NCI-H460 (cell line): ENCODE measurements at places on chromosomes 2 and 18. TPM values are rescaled to one million over a fixed set of nuclear protein-coding genes. Genes with fewer than 3 reads are reported as not detected.

GRCh38 chr2:137249463-137250130, 484.3 kb downstream of the THSD7B start:
- no peak for DNase-seq

- peak; percentile 59 for DNase-seq
Measured at GRCh38 chr2:233422050-233422639, 67.9 kb downstream of the DGKD start.

- DNase-seq: no peak
Measured at GRCh38 chr2:148848146-148848545, 26.9 kb upstream of the KIF5C start.

The HOXD1 gene
- total RNA-seq: not detected in 2 replicates

The DSEL gene
- 5.8 and 6.0 TPM in 2 replicates for total RNA-seq

DNA sequence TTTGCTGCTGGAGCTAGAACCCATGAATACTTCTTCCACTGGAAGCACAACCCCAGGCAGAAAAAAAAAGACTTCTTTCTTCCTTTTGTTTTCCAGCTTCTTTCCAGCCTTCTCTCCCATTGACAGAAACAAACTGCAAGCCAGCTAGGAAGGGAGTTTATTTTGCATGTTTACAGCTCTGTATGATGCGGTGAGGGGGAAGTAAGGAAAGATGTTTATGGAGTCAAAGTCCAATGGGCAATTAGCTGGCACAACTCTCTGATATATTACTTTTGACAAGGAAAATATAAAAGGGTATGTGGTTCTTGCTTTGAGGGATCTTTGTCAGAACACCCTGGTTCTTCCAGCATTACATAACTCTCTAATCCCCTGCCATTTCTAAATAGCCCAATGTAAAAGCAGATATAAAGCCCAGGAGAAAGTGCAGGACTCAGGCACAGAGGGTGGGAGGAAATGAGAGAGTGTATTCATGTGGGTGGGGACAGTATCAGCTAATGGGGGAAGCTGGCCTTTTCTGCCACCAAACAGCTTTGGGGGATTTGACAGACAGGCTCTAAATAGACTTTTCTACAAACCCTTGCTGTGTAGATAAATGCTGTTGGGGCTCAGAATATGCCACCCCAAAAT, 9.3 kb upstream of the NMS start:
- DNase-seq: no peak

GRCh38 chr2:162538967-162539366, 195.0 kb downstream of the GCA start:
- no peak for DNase-seq

The GALNT14 gene
- total RNA-seq: 21.8 and 24.5 TPM in 2 replicates

- no peak for DNase-seq
Measured at GRCh38 chr2:10278029-10278762, 24.5 kb upstream of the HPCAL1 start.

DNA sequence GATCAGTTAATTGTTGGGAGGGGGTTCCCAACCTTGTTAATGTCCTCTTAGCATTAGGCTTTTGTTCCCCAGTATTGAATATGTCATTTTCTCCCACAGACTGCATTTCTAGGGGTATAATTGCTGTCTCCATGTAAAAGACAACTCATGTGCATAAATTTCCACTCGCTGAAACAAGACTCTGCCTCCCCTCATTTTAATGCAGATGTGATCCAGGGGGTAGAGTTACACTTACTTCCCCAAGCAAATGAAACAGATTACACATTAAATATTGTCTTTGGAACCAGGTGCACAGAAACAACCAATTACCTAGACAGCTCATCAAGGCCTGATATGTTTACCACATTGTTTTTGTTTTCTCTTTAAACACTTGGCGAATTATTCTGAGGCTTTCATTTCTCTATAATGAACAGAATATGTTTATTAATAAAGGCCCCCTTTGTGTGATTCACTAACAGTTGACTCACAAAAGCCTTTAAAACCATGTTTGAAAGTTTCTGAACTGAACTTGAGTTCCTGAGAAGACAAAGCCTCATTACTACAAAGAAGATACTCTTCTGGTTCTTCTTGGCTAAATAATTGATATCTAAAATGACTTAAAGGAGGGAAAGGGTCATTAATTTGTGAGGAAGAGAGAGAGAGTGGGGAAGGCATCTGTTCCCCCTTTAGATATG, 15.0 kb upstream of the ACVR1 start:
- no peak for DNase-seq

- DNase-seq: no peak
Measured at GRCh38 chr2:170505631-170506275, 209.4 kb upstream of the SP5 start.

DNA sequence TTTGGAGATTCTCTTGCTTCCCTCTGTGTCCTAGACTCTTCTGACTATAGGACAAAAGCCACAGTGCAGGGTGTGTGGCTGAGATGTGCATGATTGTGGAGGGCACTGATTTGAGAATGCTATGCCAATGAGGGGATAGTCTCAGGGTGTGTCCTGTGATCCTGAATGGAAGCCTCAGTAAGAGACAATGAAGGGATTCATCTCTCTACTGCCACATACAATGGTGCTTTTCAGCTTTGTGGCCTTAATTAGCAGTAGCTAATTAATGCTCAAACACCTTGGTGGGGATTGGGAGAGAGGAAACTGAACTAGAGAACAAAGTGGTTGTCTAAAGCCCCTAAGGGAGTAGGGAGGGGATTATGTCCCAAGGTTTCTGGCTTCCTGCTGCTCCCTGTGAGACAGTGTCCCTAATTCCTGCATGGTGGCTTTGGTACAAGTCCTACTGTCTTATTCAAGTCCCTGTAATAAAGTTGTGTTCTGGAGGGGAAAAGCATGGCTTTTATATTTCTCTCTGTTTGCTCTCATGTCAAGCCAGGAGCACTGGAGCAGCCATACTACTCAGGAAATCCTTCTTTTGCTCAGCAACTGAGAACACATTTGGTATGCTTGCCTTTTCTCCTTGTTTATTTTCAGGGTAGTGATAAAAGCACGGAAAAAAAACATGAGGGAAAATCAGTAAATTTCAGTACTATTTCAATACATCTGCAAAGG, 415.2 kb upstream of the TCF4 start:
- no peak for DNase-seq

GRCh38 chr2:241123816-241124536, 21.9 kb upstream of the MTERF4 start:
- no peak for DNase-seq

DNA sequence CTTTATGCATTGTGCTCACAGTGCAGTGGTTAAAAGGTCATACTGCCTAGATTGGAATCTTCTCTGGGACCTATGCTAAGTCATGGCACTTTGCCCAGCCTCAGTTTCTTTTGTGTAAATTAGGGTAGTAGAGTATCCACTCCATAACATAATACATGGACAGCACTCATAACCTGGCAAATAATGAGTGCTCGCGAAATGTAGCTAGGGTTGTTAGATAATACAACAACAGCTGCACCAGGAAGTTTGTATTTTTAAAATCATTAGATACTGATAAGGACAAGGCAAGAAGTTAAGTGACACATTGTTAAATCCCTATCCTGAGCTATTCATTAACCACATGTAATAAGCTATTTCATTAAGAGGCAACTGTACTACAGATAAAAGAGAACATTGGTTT, 13.8 kb upstream of the PLA2R1 start:
- no peak for DNase-seq

- DNase-seq: no peak
Measured at GRCh38 chr18:57841568-57841967, 38.5 kb upstream of the ATP8B1 start.

- no peak for DNase-seq
Measured at GRCh38 chr2:36539631-36540030, 58.3 kb downstream of the FEZ2 start.

DNA sequence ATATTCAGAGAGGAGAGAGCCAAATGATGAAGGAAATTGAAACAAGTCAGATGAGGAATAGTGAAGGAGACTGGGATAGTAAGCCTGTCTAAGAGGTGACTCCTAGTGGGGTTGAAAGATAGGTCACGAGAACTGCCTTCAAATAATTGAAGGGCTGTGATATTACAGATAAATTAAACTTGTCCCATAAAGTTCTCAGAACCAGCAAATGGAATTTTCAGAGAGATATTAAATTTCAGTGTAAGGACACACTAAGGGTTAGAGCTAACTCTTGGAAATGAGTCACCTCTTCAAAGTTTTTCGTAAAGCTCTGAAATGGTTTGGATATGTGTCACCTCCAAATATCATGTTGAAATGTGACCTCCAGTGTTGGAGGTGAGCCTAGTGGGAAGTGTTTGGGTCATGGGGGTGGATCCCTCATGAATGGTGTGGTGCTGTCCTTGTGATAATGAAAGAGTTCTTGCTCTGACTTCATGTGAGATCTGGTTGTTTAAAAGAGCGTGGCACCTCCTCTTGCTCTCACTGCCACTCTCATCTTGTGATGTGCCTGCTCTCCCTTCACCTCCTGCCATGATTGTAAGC, 87.3 kb downstream of the BABAM2 start:
- DNase-seq: peak; percentile 74

The MDH1B gene
- 0.35 and 0.64 TPM in 2 replicates for total RNA-seq

GRCh38 chr2:20737505-20737904, 70.6 kb downstream of the GDF7 start:
- DNase-seq: no peak

The DPYSL5 gene
- total RNA-seq: 0.02 TPM in 1 of 2 replicates, not detected in the other

GRCh38 chr2:152348388-152348787, 13.4 kb downstream of the FMNL2 start:
- DNase-seq: no peak

The GNAL gene
- total RNA-seq: 8.6 TPM in 2 replicates

GRCh38 chr2:14716319-14716718, 83.8 kb downstream of the LRATD1 start:
- DNase-seq: no peak

DNA sequence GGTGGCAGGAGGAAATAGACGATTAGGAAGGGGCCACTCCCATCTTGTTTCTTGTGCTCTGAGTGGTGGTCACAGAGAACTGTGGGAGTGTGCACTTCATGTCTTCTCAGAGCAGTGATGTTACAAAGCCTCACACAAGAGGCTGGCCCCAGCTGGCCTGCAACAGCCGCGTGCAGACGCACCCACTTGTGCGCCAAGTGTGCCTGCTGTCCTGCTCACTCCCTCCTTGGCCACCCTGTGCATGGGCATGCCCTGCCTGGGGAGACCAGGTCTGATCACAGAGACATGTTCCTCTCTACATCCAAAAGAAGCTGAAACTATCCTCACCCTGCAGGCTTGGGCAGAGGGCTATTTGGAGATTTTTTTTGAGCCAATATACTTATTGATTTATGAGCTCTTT, 108.4 kb downstream of the MRO start:
- no peak for DNase-seq

The KLHL14 gene
- 0.49 and 0.54 TPM in 2 replicates for total RNA-seq

DNA sequence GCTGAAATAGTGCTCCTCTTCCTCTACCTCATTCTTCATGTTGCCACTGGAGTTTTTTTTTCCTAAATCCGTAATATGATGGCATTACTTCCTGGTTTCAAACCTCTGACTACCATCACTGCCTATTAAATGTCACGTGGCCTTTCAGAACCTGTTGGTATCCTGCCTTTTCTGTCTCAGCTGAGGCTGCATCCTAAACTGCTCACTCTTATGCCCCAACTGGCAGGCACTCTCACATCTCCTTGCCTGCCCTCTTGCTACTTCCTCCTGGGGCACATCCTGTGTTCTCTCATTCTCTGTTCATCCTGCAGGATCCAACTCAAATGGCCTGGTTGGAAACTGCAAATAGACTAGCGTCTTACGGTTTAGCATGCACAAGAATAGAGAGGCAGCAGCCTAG, 468.1 kb upstream of the FANCL start:
- DNase-seq: no peak

DNA sequence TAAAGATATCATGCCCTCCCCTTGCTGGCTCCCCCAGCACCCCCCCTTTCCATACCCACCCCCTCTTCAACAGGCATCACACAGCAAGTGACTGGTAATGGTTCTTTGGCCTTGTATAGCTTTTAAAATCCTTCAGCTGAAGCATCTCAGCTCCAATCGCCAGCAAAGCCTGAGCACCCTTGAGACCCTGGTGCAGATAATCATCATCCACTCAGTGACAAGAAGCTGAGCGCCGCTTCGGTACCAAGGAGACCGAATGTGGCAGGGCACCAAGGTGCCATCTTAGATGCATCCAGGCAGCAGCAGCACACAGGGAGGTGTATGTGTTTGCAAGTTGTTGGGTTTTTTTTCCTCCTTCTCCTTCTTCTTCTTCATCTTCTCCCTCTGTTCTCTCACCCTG, 232.7 kb downstream of the BCL11A start:
- no peak for DNase-seq
